ENCODE measurements at places on chromosomes 16 and 17.

GRCh38 chr17:81044428-81044763 lies 9.4 kb downstream of the BAIAP2 start:
- no peaks in the 10 kb centered on the region for H3K27me3 ChIP-seq
- no peak overlapping the region for H3K27ac ChIP-seq
- no peaks in the 10 kb centered on the region for H3K36me3 ChIP-seq
- H3K4me1 ChIP-seq, result peaks cover 68% of the 10 kb centered on the region
- DNase-seq, result no peak

- H3K36me3 ChIP-seq, result no peaks in the 10 kb centered on the region
- H3K27ac ChIP-seq, result no peak overlapping the region
- peak; percentile 15 for DNase-seq
- peaks cover 6% of the 10 kb centered on the region for H3K4me1 ChIP-seq
- no peak overlapping the region for H3K4me3 ChIP-seq
Measured at GRCh38 chr17:15432807-15433611, 34.4 kb downstream of the CDRT4 start.

DNA sequence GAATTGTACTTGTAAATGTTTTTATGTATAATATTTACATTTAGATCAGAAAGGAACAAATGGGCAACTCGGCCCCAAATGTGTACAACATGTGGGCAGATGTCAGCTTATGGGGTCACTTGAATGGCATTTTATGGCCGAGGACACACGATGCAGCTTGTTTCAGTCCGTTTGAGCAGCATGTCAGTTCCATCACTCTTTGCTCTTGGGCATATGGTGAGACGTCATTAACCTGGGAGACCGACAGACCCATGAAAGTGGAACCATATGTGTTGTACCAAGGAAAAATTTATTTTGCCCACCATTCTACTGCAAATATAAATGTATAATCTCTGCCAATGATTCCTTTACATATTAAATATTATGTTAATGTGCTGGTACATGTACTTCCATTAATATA lies 561.9 kb upstream of the SOX9 start:
- DNase-seq, result no peak
- H3K36me3 ChIP-seq, result no peaks in the 10 kb centered on the region
- H3K4me3 ChIP-seq, result no peak overlapping the region
- no peaks in the 10 kb centered on the region for H3K27me3 ChIP-seq

- DNase-seq, result no peak
- H3K27me3 ChIP-seq, result no peaks in the 10 kb centered on the region
- no peak overlapping the region for H3K4me3 ChIP-seq
Measured at GRCh38 chr16:85019659-85020245, 7.8 kb upstream of the KIAA0513 start.

GRCh38 chr16:81639348-81639747 lies 139.7 kb upstream of the PLCG2 start:
- DNase-seq, result no peak
- H3K27me3 ChIP-seq, result no peaks in the 10 kb centered on the region
- H3K27ac ChIP-seq, result no peak overlapping the region
- H3K4me3 ChIP-seq, result no peak overlapping the region
- no peaks in the 10 kb centered on the region for H3K36me3 ChIP-seq
- no peaks in the 10 kb centered on the region for H3K4me1 ChIP-seq

DNA sequence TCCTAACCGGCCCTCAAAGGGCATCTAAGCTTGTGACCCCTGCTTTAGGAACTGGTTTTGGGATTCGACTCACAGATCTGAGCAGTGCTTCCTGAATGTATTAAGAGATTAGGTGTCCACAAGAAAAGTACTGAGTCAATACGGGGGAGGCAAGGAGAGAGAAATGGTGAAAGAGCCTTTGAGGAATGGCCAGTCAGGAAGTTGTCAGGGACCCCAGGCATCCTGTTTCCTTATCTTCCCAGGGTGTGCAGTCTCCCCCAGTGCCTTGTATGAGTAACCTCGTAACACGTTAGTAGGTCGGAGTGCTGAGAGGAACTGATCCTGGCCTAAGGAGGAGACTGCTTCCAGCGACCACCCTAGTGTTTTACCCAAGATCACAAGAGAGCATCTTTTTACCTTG lies 16.4 kb upstream of the TMED6 start:
- H3K27me3 ChIP-seq, result no peaks in the 10 kb centered on the region
- H3K36me3 ChIP-seq, result peaks cover 74% of the 10 kb centered on the region
- no peaks in the 10 kb centered on the region for H3K4me1 ChIP-seq
- no peak overlapping the region for H3K27ac ChIP-seq

- H3K27me3 ChIP-seq, result no peaks in the 10 kb centered on the region
- H3K36me3 ChIP-seq, result no peaks in the 10 kb centered on the region
- H3K4me1 ChIP-seq, result no peaks in the 10 kb centered on the region
- peak overlapping the region; percentile 70 for H3K27ac ChIP-seq
- H3K4me3 ChIP-seq, result no peak overlapping the region
Measured at GRCh38 chr16:53511403-53512280, 8.6 kb upstream of the AKTIP start.

DNA sequence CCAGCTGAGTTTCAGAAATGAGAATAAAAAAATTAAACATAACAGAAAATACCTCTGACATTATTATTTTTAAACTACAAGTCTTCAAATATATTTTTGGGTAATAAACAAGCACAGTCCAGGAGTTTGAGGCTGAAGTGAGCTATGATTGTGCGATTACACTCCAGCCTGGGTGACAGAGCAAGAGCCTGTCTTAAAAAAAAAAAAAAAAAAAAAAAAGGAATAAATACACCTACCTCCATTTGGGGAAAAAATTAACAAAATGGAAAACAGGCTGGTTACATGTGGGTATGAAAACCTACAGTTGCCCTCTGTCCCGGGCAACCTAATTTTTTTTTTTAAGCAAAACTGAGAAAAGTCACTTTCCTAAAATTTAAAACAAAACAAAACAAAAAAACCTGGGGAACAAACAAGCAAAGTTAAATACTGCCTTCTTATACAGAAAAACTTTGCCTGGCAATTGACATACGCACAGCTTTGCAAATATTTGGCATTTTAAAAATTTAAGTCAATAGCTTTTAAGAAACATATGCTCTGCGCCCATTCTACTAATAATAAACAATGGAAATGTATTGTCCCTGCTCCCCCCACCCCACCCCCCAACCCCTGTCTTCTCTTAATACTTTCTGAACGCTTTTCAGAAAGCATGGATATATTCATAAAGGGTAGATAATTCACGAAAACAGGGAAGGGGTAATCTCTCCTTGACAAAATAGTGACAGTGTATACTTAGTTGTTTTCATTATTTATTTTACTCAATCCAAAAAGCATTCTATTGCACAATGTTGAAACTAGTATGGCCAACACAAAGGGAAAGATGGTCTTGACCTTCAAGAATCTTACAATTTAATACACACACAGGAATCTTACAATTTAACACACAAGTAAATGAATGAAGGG lies 81.3 kb downstream of the STH start:
- H3K4me3 ChIP-seq, result no peak overlapping the region
- no peak overlapping the region for H3K27ac ChIP-seq
- peaks cover 25% of the 10 kb centered on the region for H3K4me1 ChIP-seq
- H3K27me3 ChIP-seq, result no peaks in the 10 kb centered on the region
- peaks cover 3% of the 10 kb centered on the region for H3K36me3 ChIP-seq
- DNase-seq, result no peak

DNA sequence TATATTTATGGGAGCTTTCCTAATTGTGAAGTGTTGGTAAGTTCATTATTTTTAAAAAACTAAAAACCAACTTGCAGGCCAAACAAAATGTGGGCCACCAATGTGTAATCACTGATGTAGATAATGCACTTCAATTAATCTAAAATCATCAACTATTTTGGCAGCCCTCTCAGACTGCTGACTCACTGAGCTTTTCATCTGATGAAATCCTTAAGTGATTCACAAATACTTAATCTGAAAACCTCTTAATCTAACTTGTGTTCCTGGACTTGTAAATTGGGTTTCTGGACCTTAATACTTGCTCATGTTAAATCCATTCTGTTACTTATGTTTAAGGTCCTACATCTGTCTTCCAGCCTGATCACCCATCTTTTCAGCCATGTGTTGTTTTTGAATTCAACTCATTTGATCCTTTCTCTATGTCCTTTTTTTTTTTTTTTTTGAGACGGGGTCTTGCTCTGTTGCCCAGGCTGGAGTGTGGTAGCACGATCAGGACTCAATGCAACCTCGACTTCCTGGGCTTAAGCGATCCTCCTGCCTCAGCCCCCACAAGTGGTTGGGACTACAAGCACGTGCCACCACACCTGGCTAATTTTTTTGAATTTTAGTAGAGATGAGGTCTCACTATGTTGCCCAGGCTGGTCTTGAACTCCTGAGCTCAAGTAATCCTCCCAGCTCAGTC lies 39.0 kb downstream of the PRKCB start:
- H3K27ac ChIP-seq, result no peak overlapping the region
- no peaks in the 10 kb centered on the region for H3K36me3 ChIP-seq
- peaks cover 3% of the 10 kb centered on the region for H3K4me1 ChIP-seq
